ENCODE measurements at places on chromosomes 6 and 20.
A peak's percentile ranks its signal among the peaks of the same experiment; 100 is the strongest.

DNA sequence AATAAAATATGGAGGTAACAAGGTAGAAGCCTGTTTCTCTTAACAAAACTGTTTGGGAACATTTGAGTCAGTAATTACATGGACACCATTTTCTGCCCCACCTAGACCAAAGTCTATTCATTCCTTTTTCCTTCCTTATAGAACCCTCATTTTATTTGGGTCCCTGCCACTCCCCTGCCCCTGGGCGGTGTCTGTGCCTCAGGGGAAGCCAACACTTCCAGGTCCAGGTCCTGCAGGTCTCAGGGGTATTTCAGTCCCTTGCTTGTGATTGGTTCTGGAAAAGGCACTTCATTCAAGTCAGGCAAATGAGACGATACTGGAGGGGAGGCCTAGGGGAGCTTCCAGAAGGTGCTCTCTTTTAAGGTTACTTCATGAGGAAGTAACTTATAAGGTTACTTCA is 42.3 kb downstream of the SLC35D3 start:
- DNase-seq, result no peak

- DNase-seq, result no peak
These were observed 33.1 kb downstream of the PTPN1 start for GRCh38 chr20:50543326-50543725.

DNA sequence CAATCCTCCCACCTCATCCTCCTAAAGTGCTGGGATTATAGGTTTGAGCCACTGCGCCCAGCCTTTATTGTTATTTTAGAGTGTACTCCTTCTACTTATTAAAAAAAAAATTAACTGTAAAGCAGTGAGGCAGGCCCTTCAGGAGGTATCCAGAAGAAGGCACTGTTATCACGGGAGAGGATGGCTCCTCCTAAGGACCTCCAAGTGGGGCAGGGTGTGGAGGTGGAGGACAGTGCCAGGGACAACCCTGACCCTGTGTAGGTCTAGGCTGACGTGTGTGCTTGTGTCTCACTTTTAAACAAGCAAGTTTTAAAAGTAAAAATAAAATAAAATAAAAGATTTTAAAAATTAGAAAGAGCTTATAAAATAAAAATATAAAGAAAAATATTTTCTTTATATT is 23.7 kb upstream of the TAF4 start:
- no peak for DNase-seq

- DNase-seq, result no peak
These were observed 125.5 kb downstream of the GPX5 start for GRCh38 chr6:28651161-28651560.

DNA sequence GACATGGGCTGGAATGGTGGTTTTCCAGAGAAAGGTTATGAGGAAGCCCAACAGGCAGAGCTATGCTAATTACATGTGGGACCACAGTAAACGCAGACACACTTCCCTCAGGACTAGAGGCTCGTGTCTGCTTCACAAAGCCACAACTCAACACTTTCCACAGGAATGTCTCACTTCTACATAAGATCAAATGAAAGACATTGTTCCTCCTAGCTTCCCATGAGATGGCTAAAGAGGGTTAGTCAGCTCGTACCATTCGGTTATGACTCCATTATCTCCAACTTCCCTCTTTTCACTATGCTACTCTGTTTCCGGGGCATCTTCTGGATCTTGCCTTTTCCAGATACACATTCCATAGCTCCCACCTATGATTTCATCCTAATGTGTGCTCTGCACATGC is 29.1 kb upstream of the ZC3H12D start:
- DNase-seq, result no peak

DNA sequence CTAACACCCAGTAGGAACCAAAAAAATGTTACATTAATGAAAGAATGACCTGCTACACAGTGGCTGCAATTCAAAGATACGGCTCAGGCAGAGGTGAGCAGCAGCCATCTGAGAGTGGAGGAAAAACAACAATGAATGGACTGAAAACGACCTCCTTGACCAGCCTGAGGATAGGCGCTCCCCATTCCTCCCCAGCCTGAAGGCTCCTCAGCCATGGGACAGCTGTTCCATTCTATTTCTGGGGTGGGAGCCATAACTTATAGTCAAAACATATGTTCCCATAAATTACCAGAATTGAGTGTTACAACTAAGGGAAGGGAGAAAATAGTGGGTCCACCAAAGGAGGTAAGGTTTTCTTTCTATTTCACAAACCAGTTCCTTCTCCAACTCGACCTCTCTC is 27.2 kb downstream of the FYN start:
- no peak for DNase-seq

- DNase-seq, result peak; percentile 78
These were observed 182.3 kb downstream of the SASH1 start for GRCh38 chr6:148524976-148525375.
